ENCODE measurements at places on chromosomes 3 and 15. TPM values are rescaled to one million over a fixed set of nuclear protein-coding genes. Genes with fewer than 3 reads are reported as not detected.

Gene TRIM42
- total RNA-seq = not detected

Gene DLL4
- 9.7 TPM for total RNA-seq

Gene KLHL40
- not detected for total RNA-seq

Gene ISLR2
- 0.81 TPM for total RNA-seq

Gene USP3
- 60.0 TPM for total RNA-seq

Gene SLC51B
- not detected for total RNA-seq
